ENCODE measurements at places on chromosomes 1 and 21.

- no peaks in the 10 kb centered on the region for H3K36me3 ChIP-seq
- H3K27me3 ChIP-seq = no peaks in the 10 kb centered on the region
- DNase-seq = no peak
- no peaks in the 10 kb centered on the region for H3K4me1 ChIP-seq
Measured at GRCh38 chr1:12714710-12715475, 1.0 kb upstream of the AADACL3 start.

GRCh38 chr1:83791821-83792437 lies 207.0 kb downstream of the TTLL7 start:
- no peak for DNase-seq
- H3K27me3 ChIP-seq = no peaks in the 10 kb centered on the region
- H3K4me3 ChIP-seq = no peak overlapping the region

DNA sequence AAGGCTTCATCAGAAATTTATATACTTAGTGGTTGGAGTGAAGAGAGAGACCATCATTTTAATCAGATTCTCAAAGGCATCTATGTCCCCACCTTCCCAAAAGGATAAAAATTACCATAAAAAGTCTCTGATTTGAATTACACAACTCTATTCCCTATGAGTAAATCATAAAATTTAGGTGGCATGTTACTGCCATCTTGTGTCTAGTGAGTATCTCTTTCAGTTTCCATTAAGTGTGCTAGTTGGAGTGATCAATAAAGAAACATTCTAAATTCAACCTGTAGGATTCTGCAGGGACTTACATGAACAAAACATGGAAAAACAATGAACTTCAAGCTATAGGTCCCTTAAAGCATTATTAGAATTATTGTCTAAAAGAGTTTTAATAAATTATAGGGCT lies 655.4 kb downstream of the LTN1 start:
- no peaks in the 10 kb centered on the region for H3K36me3 ChIP-seq
- DNase-seq = no peak
- H3K27me3 ChIP-seq = no peaks in the 10 kb centered on the region
- H3K27ac ChIP-seq = no peak overlapping the region
- no peaks in the 10 kb centered on the region for H3K4me1 ChIP-seq

- no peak overlapping the region for H3K27ac ChIP-seq
- H3K4me3 ChIP-seq = no peak overlapping the region
- no peak for DNase-seq
- no peaks in the 10 kb centered on the region for H3K27me3 ChIP-seq
- no peaks in the 10 kb centered on the region for H3K4me1 ChIP-seq
Measured at GRCh38 chr1:36782785-36783184, 251.5 kb downstream of the GRIK3 start.

- no peak overlapping the region for H3K4me3 ChIP-seq
- H3K27me3 ChIP-seq = no peaks in the 10 kb centered on the region
- DNase-seq = no peak
- no peaks in the 10 kb centered on the region for H3K36me3 ChIP-seq
Measured at GRCh38 chr1:42165511-42166210, 1.1 kb upstream of the GUCA2A start.

DNA sequence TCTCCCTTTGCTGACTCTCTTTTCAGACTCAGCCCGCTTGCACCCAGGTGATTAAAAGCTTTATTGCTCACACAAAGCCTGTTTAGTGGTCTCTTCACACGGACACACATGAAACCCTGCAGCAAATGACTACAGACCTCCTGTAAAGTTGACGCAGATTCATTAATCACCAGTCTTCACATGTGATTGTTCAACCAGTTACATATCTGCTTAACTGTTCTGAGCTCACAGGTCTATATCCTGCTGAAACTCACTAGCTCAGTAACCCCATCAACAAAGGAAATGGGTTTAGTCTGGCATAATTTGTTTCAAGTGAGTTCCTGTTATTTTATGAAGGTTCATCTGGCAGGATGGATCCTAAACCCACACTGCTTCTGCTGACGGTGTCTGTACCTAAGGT lies 68.4 kb upstream of the GJA8 start:
- no peak for DNase-seq
- no peak overlapping the region for H3K27ac ChIP-seq
- H3K36me3 ChIP-seq = no peaks in the 10 kb centered on the region
- no peaks in the 10 kb centered on the region for H3K27me3 ChIP-seq

GRCh38 chr1:209227941-209228340 lies 355.6 kb upstream of the CAMK1G start:
- no peaks in the 10 kb centered on the region for H3K36me3 ChIP-seq
- H3K4me1 ChIP-seq = no peaks in the 10 kb centered on the region
- no peak for DNase-seq
- H3K27ac ChIP-seq = no peak overlapping the region
- no peak overlapping the region for H3K4me3 ChIP-seq
- H3K27me3 ChIP-seq = no peaks in the 10 kb centered on the region

- H3K36me3 ChIP-seq = no peaks in the 10 kb centered on the region
- DNase-seq = no peak
- H3K4me1 ChIP-seq = no peaks in the 10 kb centered on the region
- no peak overlapping the region for H3K27ac ChIP-seq
- no peak overlapping the region for H3K4me3 ChIP-seq
Measured at GRCh38 chr21:40242586-40243265, 375.5 kb downstream of the PCP4 start.

DNA sequence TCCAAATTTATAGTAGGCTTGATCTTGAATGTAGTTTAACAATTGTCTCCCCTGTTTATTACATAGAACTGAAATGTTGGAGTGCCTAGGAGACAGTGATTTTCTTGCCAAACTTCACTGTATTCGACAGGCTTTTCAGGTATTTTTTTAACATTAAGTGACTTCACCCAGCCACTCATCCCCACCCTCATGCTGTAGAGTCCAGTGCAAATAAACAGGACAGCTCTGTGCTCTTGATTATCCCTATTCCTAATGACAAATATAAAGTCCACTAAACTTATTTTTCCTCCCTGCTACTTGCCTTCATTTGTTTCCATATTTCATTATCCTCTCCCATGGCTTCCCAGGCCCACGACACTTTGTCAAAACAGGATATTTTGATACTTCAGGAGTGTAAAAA lies 29.2 kb upstream of the NEXN start:
- H3K27ac ChIP-seq = no peak overlapping the region

- H3K4me1 ChIP-seq = peaks cover 48% of the 10 kb centered on the region
- peak overlapping the region; percentile 10 for H3K27ac ChIP-seq
- no peaks in the 10 kb centered on the region for H3K27me3 ChIP-seq
- peak; percentile 23 for DNase-seq
- H3K36me3 ChIP-seq = no peaks in the 10 kb centered on the region
Measured at GRCh38 chr1:109617291-109617801, 2.1 kb downstream of the GNAT2 start.

- H3K27me3 ChIP-seq = no peaks in the 10 kb centered on the region
- no peak overlapping the region for H3K27ac ChIP-seq
- H3K36me3 ChIP-seq = no peaks in the 10 kb centered on the region
- no peaks in the 10 kb centered on the region for H3K4me1 ChIP-seq
- no peak overlapping the region for H3K4me3 ChIP-seq
Measured at GRCh38 chr1:47850451-47850850, 146.7 kb downstream of the TRABD2B start.

GRCh38 chr1:30677471-30677870 lies 45.9 kb downstream of the MATN1 start:
- H3K27ac ChIP-seq = no peak overlapping the region
- H3K27me3 ChIP-seq = no peaks in the 10 kb centered on the region
- H3K4me1 ChIP-seq = no peaks in the 10 kb centered on the region
- DNase-seq = no peak

GRCh38 chr1:71462247-71462646 lies 381.4 kb upstream of the ZRANB2 start:
- H3K4me1 ChIP-seq = no peaks in the 10 kb centered on the region
- H3K27me3 ChIP-seq = no peaks in the 10 kb centered on the region
- no peak overlapping the region for H3K27ac ChIP-seq
- no peaks in the 10 kb centered on the region for H3K36me3 ChIP-seq
- DNase-seq = no peak
- H3K4me3 ChIP-seq = no peak overlapping the region

- no peak overlapping the region for H3K4me3 ChIP-seq
- H3K27me3 ChIP-seq = no peaks in the 10 kb centered on the region
- H3K27ac ChIP-seq = no peak overlapping the region
- no peaks in the 10 kb centered on the region for H3K4me1 ChIP-seq
Measured at GRCh38 chr1:106802181-106802580, 254.3 kb upstream of the PRMT6 start.

- no peaks in the 10 kb centered on the region for H3K4me1 ChIP-seq
- no peak overlapping the region for H3K27ac ChIP-seq
- no peak overlapping the region for H3K4me3 ChIP-seq
- no peaks in the 10 kb centered on the region for H3K36me3 ChIP-seq
- DNase-seq = no peak
Measured at GRCh38 chr21:44425895-44426662, 29.2 kb upstream of the LRRC3 start.

GRCh38 chr1:24051206-24051945 lies 60.6 kb downstream of the MYOM3 start:
- H3K36me3 ChIP-seq = no peaks in the 10 kb centered on the region
- no peaks in the 10 kb centered on the region for H3K4me1 ChIP-seq

- no peak for DNase-seq
- H3K27ac ChIP-seq = no peak overlapping the region
- H3K27me3 ChIP-seq = no peaks in the 10 kb centered on the region
- H3K4me3 ChIP-seq = no peak overlapping the region
- H3K4me1 ChIP-seq = no peaks in the 10 kb centered on the region
Measured at GRCh38 chr1:51584021-51584420, 32.9 kb upstream of the OSBPL9 start.

DNA sequence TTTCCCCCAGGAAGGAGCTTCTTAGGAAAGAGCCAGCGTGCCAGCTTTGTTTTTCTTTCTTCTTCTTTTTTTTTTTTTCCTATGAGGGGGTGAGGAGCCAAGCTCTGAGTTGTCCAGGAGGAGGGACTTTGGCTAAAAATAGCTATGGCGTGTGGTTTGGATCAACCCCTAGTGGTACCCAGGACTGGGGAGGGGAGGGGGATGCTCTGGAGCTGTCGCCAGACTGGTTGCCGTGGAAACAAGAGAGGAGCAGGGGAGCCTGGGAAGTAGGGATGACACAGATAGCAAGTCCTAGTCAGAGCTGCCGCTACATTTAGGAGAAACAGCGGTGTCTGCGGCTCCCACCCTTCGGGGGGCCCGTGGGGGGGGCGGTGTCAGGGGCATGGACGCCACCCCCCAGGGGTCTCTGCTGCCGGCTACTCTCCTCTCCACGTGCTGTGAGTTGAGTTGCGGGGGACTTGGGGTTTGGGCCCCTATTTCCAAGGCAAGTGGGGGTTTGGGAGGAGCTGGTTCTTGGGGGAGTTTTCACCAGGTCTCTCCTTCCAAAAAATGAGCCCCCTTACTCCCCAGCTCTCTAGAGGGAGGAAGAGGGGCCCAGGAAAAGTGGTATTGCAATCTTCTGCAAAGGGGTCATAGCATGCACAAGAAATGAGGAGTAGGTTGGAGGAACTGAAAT lies at the start of gene KCNJ9:
Gene KCNJ9 (plus strand): TSS at position 278 of the 676 bp plus-strand sequence. CDS start 2,493 bp downstream, outside the sequence.
- H3K27ac ChIP-seq = no peak within 1 kb of the TSS
- no peaks in the 10 kb centered on the region for H3K36me3 ChIP-seq
- peaks cover 38% of the 10 kb centered on the region for H3K27me3 ChIP-seq
- H3K4me3 ChIP-seq = no peak within 1 kb of the TSS

DNA sequence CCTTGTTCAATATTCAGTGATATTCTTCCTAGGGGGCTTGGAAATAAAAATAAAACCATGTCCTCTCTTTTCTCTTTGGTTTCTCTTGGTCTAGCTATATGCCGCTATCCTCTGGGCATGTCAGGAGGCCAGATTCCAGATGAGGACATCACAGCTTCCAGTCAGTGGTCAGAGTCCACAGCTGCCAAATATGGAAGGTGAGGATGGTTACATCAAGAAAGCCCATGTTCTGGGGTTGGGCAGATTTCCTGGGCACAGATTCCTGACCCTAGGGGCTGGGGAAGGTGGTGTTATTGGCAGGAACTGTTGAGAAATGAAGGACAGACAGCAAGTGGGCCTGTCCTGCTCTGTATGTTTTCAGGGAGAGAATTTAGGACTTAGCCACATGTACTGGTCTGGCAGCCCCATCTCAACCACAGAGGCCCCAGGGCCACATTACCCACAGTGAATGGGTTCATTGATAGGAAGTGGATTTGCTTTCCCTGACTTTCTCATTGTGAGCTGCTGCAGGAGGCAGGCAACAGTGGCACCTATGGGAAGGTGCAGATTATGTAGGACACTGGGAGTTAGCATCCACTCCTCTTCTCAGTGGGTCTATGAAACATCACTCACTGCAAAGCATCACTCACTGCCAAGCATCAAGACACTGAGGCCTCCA lies 37.4 kb upstream of the HSD17B7 start:
- DNase-seq = no peak
- H3K4me3 ChIP-seq = no peak overlapping the region
- no peak overlapping the region for H3K27ac ChIP-seq

All from CD4-positive, alpha-beta memory T cell (primary cell).